ENCODE measurements at places on chromosomes 7 and 10.
A peak's percentile ranks its signal among the peaks of the same experiment; 100 is the strongest.

DNA sequence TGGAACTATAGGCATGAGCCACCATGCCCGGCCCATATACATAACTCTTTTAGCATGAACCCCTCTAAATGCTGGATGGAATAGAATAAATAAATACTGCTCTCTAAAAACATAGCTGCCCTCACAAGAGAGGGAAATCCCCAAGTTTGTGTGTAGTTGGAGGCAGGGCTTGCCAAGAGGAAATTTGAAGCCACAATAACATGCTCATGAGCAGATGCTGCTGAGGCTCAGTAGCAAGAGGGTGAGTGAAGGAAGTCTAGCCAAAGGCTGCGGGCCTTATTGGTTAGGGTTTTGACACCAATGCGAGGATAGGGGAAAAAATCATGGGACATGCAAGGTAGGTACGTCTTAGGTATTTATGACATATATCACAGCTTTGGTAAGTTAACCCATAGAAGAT, 17.3 kb downstream of the TPK1 start:
- DNase-seq: peak; percentile 74

GRCh38 chr10:92291921-92292845, 1.2 kb downstream of the MARCHF5 start:
- peak; percentile 59 for DNase-seq

- DNase-seq: no peak
Observed at GRCh38 chr7:23100697-23101096, 4.9 kb upstream of the KLHL7 start.

- DNase-seq: no peak
Observed at GRCh38 chr10:95610727-95611126, 45.8 kb downstream of the ALDH18A1 start.

GRCh38 chr10:113681533-113682470, 2.1 kb downstream of the CASP7 start:
- no peak for DNase-seq

- DNase-seq: no peak
Observed at GRCh38 chr7:47008461-47008860, 573.5 kb downstream of the TNS3 start.

GRCh38 chr10:132538031-132538789, 623 bp downstream of the INPP5A start:
- DNase-seq: peak; percentile 47

DNA sequence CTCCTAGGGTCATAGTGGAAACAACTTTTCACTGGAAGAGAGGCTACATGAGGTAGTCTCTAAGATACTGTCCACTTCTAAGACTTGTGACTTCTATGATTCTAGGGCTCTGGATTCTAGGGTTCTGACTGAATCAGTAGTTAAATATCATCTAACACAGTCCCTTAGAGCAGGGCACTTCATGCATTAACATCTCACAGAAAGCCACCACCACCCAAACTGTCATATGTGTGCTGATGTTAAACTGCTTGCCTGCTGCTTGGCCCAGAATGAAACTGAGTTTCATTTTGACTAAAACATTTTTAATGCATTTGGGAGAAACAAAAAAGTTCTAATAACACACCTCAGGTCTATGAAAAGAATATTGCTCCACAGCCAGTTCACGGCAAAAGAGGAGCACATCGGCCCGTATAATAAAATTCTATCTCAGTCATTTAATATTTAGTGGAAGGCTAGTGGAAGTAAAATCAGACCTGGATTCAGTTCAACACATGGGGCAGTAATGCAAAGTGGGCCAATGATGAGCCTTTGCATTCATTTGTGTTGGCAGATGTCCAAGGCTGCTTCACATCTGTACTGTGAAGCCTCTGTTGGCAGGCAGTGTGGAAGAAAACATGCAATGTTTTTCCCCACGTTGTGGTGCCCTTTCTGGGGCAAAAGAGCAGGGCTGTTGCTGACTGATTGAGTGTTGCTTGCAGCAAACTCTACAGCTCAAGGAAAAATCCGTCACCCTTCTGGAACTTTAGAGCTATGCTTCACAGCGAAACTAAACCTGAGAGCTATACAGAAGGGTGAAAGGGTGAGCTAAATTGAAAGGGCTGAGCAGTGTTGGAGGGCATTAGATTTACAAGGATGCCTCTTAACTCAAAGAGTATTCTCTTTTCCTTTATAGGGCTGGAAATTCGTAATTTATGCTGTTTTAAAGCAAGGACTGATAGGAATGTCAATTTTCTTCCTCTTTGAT, 33.5 kb upstream of the AUTS2 start:
- no peak for DNase-seq

DNA sequence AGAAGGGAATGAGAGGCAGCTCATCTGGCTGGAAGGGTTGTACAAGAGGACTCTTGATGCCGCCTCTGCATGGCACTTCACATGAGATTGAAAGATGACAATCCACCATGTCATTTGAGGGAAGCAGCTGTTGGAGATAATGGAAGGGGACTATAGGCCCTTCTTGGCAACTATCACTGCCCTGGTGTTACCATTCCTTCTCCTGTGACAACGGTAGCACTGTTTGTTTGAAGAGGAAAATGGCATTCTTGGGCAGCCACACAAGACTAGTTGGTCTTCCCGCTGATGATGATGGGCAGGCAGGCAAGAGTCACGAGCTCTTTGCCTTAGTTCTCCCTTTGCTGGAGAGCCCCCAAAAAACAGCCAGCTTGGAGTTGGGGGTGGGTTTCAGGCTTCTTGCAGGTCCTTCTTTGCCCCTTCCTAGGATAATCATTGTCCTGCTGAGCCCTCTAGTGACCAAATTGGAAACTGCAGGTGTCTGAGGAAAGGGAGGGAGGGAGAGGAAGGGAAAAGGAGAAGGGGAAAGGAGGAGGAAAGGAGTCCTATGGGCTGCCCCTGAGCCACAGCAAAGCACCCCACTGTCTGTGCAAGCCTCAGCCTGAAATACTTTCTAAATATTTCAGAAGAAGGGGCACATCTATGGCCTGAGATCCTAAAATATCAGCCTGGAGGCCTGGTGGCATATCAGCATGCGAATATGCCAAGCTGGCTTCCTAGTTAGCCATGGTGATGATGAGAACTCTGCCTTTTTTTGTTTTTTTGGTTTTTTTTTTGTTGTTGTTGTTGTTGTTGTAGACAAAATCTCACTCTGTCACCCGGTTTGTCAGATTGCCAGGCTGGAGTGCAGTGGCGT, 165.6 kb upstream of the KMT2E start:
- peak; percentile 40 for DNase-seq

- no peak for DNase-seq
Observed at GRCh38 chr7:127380479-127380878, 12.0 kb downstream of the ZNF800 start.

GRCh38 chr10:73644015-73644743, 2.9 kb upstream of the MYOZ1 start:
- DNase-seq: peak; percentile 48

DNA sequence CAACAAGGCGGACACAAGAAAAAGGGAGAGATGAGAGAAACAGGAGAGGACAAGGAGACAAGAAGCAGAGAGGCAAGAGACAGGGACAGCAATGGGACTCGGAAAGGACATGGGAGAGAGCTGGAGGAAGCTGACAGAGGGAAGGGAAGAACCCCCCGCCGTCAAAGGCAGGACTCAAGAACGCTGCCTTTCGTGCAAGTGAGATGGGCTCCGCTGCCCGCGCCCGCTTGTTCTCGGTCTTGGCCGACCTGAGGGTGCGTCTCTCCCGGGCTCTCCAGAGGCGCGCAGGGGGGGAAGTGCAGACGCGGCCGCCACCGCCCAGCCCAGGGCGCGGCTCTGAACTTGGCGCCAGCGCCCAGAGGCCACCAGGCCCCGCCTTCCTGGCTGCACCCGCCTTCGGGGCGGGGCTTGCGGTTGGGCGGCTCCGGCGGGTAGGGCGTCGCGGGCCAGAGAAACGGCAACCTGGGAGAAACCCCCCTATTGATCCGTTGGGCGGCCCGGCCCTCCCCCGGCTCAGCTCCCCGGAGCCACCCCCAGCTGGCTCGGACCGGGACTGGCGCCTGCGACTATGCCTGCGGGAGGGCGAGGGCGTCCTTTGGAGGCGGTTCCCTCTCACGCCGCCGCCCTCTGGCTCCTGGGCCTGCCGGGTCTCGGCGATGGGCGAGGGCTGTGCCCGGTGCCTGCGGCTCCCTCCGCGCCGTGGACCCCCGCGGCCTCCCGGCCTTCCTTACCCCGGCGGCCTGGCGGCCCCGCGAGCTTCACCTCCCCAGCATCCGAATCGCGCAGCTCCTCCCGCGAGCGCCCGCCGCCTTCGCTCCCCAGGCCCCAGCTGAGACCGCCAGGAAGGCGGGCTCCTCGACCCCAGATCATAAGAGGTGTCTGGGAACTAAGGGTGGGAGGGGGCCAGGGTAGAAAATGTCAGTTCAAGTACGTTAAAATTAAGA, 2.2 kb upstream of the ANTXRL start:
- DNase-seq: peak; percentile 83

GRCh38 chr7:107924841-107925504, 34.0 kb downstream of the DLD start:
- DNase-seq: no peak

DNA sequence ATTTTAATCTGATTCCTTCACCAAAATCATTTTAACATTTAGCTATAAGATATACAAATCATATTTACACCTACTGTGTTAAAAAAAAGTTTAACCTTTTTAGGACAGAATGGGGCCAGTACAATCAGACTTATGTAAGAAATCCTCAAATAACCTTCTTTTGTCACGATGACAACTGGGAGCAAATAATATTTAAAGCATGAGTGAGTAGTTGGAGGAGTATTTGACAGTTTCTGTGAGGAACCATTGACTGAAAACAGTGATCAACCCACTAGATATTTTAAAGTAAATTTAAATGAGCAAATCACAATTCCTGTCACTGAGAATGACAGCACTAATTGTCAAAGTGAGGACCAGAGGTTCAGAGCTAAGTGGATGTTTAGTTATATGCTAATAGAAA, 289.1 kb downstream of the CNTNAP2 start:
- DNase-seq: no peak

DNA sequence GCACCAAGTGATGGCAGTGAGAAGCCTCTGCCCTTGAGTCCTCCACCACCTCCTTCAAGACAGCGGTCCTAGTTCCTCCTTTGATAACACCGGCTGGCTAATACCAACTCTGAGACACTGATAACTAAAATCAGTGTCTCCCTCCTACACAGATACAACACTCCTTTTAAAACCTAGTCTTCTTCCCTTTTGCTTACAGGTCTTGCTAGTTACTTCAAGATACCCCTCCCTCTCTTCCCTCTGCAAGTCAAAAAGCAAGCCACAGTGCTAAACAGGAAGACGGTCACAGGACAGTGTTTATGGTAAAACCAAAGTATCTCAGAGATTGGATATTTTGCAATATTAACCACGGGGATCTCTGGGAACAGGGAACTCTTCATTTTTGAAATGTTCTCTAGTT, 4.6 kb downstream of the AKR1B1 start:
- peak; percentile 18 for DNase-seq

DNA sequence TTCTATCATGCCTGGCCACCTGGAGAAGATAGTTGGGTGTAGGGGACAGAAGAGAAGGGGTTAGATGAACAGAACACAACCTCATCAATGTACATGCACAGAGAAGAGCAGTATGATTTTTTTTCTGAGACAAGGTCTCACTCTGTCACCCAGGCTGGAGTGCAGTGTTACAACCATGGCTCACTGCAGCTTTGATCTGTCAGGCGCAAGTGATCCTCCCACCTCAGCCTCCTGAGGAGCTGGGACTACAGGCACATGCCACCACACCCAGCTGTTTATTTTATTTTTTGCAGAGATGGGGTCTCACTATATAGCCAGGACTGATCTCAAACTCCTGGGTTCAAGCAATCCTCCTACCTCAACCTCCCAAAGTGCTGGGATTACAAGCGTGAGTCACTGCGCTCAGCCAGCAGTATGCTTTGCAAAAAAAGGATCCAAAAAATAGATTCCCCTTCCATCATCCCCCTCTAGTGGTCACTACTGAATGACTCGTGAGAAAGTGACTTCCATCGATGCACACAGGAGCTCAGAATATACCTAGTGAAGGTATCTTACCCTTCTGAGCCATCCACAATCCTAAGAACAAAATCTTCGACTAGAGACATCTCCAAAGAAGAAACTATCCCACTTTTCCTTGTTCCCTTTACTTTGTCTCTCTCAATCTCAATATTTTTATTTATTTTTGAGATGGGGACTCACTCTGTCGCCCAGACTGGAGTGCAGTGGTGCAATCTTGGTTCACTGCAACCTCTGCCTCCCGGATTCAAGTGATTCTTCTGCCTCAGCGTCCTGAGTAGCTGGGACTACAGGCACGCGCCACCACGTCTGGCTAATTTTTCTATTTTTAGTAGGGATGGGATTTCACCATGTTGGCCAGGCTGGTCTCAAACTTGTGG, 21.0 kb downstream of the ZCWPW1 start:
- peak; percentile 9 for DNase-seq

GRCh38 chr10:6694447-6695140, 114.5 kb upstream of the PRKCQ start:
- DNase-seq: no peak

DNA sequence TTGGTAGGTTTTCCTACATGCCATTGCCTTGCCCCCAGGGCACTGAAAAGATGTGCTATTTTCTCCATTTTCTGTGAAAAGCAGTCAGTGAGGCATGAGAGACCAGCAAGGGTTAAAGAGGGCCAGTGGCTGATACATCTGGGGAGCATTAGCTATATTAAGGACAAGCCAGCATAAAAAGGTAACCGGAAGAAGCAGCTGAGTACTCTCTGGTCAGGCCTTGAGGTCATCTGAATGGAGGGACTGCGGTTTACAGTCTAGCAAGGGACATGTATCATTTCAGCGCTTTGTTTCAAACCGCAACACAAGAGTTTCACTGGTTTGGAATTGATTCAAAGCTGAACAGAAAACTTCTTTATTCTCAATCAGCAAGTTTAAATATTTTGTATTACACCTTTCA, 120.4 kb downstream of the EPDR1 start:
- no peak for DNase-seq

- no peak for DNase-seq
Observed at GRCh38 chr7:81664304-81664703, 105.5 kb downstream of the HGF start.
